Inflammatory macrophage treated with lipopolysaccharide for 1 hour (primary cell): ENCODE measurements at places on chromosomes 3 and 15.

GRCh38 chr3:122458992-122459391 lies 43.1 kb upstream of the WDR5B start:
- peak; percentile 55 for DNase-seq

DNA sequence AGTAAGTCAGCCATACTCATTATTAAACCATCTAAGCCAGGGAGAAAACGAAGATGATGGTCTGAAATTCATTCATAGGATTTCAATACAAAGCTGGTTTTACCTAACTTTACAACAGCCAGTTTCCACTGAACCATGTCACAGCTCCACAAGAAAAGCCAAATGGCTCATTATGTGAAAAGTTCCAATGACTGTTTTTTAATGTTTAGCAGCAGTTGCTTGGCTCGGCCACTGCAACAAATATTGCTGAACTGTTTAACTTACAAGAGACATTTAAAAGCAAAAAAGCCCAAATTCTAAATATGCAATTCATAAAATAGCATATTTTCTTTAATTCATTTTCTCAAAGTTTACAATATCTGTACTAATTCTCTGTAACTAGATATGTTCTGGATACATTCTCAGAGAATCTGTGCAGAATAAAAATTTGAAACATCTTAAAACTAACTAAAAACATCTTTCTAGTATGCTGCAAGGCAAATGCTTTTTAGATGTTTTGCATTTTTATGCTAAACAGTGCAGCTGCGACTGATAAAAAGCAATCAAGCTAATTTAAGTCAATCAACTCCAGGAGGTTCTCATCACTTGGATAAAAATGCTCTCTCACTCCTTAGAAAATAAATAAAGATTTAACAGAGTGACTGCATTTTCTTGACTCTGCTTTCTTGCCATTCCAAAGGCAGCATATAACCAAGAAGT lies 356.5 kb downstream of the ERC2 start:
- DNase-seq = no peak

- DNase-seq = no peak
Measured at GRCh38 chr3:102537123-102537522, 102.3 kb downstream of the ZPLD1 start.

GRCh38 chr3:162774613-162775100 lies 1278.0 kb downstream of the OTOL1 start:
- DNase-seq = no peak

DNA sequence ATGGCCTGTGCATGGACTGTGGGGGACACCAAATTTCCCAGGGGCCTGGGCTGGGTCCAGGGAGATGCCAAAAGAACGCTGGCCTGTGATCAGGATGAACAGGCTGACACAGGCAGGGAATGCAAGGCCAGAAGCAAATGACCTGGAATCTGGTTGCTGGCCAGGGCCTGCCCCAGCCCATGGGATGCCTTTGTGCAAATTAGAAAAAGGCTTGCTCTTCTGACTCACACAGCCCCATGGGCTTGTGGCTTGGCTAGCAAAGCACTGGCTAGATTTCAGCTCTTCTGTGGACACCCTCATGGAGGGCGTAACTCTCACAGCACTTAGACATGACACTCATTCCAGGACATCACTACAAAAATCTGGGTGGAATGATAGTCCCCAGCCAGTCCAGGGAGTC lies 356.0 kb downstream of the SHQ1 start:
- DNase-seq = no peak

DNA sequence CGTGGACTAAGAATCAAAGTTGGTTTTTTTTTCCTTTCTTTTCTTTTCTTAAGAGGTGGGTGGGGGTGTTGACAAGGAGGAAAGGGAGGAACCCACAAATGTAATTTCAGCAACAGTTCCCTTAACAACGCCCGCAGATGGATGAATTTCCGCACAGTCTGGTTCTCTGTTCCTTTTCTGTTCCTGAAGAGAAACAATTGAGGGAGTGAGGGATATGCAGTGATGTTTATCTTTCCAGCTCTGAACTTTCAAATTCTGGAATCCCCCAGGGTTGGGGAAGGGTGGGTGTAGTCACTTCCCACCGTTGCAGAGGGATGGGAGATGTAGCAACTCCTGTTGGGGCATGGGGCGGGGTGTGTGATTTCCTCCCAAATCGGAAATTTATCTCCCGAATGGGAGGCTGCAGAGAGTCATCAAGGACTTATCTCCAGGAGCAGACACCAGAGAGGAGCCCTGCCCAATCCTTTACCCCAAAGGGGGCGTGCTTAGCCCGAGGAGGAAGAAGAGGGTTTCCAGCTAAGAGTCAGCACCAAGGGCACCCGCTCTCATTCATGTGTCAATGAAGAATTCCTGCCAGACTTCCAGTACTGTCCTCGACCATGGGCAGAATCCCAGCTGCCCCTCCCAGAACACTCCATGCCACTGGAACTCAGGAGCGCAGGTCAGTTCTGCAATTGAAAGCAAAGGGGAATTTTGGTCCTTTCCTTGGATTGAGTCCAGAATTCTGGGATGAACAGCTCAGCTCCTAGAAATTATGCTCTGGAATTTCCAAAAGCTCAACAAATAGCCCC lies 35.0 kb upstream of the CFAP161 start:
- peak; percentile 96 for DNase-seq

DNA sequence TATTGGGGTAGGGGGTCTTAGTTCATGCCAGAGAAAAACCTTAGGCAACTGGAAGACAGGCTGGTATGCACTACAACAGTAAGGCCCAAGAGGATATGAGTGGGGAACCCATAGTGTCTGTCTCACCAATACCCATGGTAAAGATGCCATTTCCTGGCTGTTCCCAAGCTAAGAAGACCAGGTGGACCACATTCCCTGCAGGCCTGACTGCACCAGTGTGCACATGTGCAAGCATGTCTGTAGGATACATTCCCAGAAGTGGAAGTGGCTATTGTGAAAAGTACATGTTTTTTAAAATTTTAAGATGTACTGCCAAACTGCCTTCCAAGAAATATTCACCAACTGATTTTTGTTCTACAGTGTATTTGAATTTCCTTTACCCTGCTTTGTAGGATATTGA lies 207.3 kb upstream of the CTNNB1 start:
- no peak for DNase-seq

DNA sequence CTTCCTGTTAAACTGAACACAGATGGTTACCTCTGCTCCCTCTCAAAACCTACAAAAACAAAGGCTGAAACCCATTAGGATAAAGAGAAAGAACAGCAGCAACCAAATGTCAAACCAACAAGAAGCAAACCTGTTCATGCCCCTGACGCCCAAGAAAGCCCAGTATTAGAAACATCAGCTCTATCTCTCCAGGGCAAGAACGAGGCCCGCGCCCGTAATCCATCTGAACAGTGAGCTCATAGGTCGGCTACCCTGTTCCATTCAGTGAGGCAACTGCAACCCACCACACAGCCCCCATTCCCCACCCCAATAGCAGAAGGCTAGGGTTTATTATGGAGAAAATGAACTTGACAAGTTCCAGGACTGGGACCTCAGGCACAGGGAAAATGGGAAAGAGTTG lies 10.0 kb downstream of the LSG1 start:
- DNase-seq = no peak

GRCh38 chr15:77029166-77030047 lies 34.5 kb downstream of the PSTPIP1 start:
- no peak for DNase-seq

GRCh38 chr3:10910367-10910766 lies 82.2 kb upstream of the SLC6A1 start:
- DNase-seq = no peak

- peak; percentile 93 for DNase-seq
Measured at GRCh38 chr3:13025090-13025489, 48.1 kb downstream of the IQSEC1 start.

DNA sequence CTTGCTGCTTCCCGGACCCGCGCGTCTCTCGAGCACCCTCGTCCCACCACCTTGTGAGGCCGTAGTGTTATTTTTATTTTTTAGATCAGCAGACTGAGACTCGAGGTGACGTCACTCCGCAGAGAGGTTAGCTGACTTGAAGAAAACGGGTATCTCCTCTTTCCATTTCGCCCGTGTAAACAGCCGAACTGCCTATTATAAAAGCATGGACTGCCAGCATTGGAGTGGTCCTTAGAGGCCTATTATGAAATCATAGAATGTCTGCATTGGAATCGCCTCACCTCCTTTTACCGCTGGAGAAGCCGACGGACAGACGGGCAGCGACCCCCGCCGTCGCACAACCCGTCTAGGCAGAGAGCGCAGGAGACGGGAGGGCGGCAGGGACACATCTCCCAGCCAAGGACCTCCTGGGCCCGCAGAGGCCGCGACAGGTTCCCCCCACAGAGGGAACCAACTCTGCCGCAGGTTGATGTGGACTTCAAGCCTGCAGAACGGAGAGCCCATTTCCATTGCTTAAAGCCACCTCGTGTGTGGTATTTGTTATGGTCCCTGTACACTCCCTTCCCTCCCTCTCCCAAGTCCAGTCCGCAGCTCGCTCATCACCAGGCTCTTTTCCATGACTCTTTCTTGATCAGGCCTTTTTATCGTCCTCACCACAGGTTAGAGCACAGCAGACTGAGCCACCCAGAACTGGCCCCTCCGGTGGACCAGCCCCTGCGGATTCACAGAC lies 540 bp upstream of the PPP1R2 start:
- DNase-seq = no peak

DNA sequence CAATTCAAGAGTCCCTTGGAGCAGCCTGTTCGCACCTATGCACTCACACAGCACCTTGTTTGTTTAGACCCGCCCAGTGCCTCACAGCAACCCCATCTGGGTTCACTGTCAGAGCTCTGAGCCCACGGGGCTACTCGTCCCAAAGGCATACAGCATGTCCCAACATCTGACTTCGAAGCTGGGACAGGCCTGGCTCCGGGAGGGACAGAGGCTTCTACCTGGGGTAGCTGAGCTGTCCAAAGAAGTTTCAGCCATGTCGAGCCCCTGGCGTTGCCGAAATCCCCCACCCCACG lies 28.6 kb upstream of the CYP11A1 start:
- DNase-seq = no peak

- no peak for DNase-seq
Measured at GRCh38 chr3:192652727-192653126, 74.6 kb downstream of the FGF12 start.
